Renal cortical epithelial cell (primary cell): ENCODE measurements at places on chromosomes 3 and 15. TPM values are rescaled to one million over a fixed set of nuclear protein-coding genes. Genes with fewer than 3 reads are reported as not detected.

Gene CPLX3
- not detected in 2 replicates for total RNA-seq

Gene P3H2
- 101 and 240 TPM in 2 replicates for total RNA-seq

Gene TERC
- 16.7 and 685 TPM in 2 replicates for total RNA-seq

Gene GOLGA6L4
- 1.7 and 2.2 TPM in 2 replicates for total RNA-seq

Gene CPN2
- 0.05 TPM in 1 of 2 replicates, not detected in the other for total RNA-seq
